ENCODE measurements at places on chromosomes 12 and 14.

- no peak for DNase-seq
Observed at GRCh38 chr12:25518512-25518911, 34.6 kb downstream of the LMNTD1 start.

- DNase-seq, result no peak
Observed at GRCh38 chr14:23530375-23531055, 21.1 kb downstream of the ZFHX2 start.

GRCh38 chr14:25908277-25909044 is 689.4 kb downstream of the NOVA1 start:
- no peak for DNase-seq

- DNase-seq, result no peak
Observed at GRCh38 chr14:89088530-89088929, 264.1 kb downstream of the TTC8 start.

DNA sequence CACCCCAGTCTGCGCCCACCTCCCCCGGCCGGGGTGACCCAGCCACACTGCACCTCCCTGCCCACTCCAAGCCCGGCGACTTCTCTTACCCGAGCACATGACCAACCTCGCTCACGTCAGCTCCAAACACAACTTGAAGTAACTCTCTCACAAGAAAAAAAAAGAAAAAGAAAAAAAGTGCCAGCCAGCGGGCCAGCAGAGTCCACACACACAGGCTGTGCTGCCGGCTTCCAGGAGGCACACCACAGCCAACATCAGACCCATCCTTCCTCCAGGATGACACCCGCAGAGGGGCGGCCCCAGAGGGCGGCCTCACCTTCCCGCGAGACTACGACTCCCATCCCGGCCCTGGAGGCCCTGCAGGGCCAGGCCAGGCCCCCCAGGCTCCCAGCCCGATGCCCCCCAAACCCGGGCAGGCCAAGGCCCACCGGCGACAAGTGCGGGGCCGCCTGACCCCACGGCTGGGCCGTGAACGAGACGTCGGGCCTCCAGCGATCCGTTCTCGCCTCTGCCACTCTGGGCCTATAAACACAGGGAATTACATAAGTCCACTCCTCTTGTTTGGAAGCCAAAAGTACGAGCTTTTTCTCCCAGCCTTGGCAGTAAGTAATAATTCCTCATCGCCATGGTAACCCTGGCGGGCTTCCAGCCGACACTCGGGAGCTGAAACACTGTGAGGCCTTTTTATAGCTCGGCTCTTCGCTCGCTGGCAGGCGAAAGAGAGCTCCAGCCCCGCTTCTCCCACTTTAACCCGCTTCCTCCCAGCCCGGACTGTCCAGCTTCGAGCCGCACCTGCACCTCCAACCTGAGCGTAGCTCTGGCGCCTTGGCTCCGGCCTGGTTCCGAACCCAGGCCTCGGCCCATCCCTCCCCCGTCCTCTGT is 49.1 kb downstream of the NCOR2 start:
- no peak for DNase-seq

DNA sequence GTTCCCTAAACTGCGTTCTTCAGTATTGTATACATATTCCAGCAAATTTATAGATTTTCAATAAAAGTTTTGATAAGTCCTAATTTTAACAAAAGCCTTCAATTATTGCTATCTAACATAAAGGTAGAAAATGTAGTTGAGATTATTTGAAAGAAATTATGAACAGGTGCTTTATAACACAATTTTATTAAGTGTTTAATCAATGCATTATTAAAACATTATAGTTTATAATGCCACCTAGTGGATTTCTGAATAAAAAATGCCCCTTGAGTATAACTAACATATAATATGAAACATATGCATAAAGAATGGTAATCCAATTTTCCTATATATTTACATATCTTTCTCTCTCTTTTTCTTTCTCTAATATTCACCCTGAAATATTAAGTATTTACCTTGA is 515.3 kb downstream of the SLC6A15 start:
- no peak for DNase-seq

- no peak for DNase-seq
Observed at GRCh38 chr12:20142956-20143355, 225.4 kb upstream of the PDE3A start.

GRCh38 chr14:68958553-68958952 is 20.5 kb downstream of the ACTN1 start:
- DNase-seq, result no peak

DNA sequence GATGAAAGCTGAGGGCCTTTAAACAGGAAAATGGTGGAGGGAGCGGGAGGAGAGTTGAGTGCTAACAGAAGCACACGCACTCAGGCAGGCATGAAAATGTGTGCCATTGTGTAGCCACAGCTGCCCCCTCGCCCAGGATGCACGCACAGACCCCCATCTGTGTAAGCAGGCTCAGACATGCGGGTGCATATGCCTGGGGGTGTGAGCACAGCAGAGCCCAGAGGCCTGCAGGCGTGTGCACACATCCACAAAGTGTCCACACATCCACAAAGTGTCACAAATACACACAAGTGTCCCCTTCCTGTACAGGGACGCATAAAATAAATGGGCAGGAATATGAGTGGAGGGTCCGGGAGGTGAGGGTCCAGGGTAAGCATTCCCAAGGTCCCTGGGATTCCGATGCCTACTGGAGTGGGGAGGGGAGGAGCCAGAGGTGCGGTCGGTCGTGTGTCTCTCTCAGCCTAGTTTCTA is 805 bp upstream of the KRT7 start:
- DNase-seq, result no peak

- no peak for DNase-seq
Observed at GRCh38 chr12:34033628-34034296, 11.5 kb downstream of the ALG10 start.

DNA sequence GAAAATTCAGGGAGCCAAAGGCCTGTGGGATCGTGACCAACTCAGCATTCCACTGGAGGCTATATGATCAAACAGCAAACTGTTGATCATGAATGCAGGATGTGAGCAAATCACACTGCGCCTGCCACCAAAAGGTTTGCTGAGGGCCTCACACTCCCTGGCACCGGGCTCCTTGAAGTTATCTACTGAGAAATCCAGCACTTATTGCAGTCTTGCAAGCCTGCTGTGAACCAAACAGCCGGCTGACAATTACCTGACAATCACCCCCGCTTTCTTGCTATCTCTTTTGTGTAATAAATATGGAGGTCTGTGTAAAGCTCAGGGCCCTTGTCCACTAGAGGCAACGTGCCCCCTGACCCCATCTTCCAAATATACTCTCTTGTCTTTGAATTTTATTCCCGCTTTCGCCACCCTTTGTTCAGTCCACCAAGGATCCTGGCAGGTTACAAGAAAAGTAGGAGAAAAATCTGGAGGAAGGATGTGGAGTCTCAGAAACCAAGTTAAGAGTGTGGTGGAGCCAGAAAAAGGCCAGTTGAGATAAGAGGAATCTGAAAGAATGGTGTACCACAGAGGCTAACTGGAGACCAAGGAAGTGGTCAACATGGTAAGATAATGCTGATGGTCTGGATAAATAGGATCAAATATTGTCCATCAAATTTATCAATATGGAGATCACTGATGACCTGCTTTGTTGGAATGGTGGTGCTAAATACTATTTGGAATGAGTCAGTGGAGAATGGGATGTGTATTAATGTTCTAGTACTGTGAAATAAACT is 229.2 kb downstream of the ALX1 start:
- no peak for DNase-seq

DNA sequence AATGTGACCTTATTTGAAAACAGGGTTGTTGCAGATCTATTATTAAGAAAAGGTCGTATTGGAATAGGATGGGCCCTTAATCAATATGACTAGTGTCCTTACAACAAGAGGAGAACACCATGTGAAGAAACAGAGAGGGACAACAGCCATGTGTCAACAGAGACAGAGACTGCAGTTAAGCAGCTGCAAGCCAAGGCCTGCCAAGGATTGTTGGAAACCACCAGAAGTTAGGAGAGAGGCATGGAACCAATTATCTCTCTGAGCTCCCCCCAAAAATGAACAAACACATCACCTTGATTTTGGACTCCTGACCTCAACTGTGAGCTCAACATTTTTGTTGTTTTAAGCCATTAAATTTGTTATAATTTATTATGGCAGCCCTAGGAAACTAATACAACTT is 214.6 kb upstream of the PRKD1 start:
- no peak for DNase-seq

DNA sequence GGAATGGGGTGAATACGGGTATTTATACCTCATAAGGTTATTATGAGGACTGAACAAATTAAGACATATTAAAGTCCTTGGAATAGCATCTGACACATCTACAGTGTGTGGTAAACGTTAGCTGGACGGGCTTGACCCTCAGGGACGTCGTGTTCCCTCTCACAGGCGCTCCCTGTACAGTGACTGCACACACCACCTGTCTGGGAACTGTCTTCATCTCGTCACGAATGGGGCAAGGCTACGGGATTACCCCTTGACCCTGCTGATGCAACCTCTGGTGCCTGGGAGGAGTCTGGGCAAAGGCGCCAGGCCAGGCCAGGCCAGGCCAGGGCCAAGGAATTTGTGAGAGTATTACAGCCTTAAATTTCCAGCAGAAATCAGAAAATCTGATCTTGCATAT is 191.1 kb downstream of the CALM1 start:
- no peak for DNase-seq

DNA sequence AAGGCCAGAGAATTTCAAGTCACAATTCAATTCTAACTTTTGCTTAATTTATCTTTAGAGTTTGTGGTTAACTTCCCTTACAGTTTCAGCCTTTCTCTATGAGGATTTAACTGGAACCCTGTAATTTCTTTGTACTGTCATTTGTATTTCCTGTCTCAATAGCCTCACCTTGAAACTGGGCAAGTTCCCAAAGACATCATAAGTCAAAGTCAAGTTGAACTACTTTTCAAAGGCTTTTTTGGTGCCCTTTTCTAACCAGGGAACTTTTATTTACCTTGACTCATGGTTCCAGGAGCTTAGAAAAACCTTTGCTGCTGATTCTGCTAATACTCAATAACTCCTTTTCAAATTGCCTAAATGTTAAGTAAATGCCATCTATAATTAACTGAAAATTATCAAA is 200.8 kb upstream of the KRR1 start:
- no peak for DNase-seq

GRCh38 chr12:105825141-105825540 is 313.6 kb downstream of the NUAK1 start:
- no peak for DNase-seq

- no peak for DNase-seq
Observed at GRCh38 chr12:20946732-20947131, 136.2 kb downstream of the SLCO1B3 start.

DNA sequence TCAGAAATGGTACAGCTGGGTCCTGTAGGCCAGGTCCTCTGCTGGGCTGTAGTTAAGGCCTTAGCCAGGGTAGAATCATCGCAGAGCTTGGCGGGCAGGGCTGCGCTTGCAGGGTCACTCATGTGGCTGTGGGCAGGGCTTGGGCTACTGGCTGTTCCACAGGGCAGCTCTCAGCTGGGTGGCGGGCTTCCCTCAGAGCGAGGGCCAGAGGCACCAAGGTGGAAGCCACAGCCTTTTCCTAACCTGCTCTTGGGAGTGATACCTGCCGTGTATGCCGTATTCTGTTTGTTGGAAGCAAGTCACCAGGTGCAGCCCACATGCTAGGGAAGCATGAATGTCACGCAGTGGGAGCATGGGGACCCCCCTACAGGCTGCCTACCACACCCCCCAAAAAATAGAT is 69.8 kb upstream of the RIN3 start:
- no peak for DNase-seq

- DNase-seq, result no peak
Observed at GRCh38 chr12:42962384-42962783, 372.8 kb upstream of the PRICKLE1 start.

GRCh38 chr12:124428136-124428791 is 133.4 kb downstream of the RFLNA start:
- no peak for DNase-seq

GRCh38 chr12:9378430-9378835 is 170.2 kb upstream of the PZP start:
- DNase-seq, result no peak

DNA sequence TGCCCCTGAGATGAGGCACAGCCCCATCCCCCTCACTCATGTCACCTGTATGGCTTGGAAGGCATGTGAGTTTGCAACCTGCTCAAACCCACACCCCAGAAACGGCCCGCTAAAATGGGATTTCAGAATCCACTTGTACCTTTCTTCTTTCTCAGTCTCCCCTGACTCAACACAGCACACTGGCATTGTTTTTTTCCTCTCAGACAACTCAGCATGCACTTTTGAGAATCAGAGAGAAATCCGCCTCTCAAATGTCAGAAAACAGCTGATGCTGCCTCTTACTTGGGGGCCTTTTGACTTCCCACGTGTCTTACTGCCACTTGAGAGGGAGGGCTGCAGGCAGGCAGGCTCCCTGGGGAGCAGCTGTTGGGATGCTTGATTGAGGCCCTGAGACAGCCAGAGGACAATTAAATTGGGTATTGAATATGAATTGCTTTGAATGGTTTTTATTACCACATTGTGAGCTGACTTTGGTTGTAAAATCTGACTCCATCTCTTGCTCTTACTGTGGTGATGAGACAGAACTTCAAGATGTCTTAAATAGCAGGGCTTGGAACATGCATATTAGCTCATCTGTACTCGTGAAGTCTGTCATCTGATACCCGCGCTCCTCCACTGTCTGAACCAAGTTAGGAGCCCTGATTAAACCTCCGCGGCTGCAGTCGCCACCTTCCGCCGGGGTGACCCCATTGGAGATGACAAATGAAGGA is 96.6 kb downstream of the APAF1 start:
- DNase-seq, result no peak

GRCh38 chr12:56247923-56248322 is 10.3 kb downstream of the ANKRD52 start:
- no peak for DNase-seq

GRCh38 chr12:22539055-22539454 is 5.3 kb downstream of the C2CD5 start:
- DNase-seq, result no peak

DNA sequence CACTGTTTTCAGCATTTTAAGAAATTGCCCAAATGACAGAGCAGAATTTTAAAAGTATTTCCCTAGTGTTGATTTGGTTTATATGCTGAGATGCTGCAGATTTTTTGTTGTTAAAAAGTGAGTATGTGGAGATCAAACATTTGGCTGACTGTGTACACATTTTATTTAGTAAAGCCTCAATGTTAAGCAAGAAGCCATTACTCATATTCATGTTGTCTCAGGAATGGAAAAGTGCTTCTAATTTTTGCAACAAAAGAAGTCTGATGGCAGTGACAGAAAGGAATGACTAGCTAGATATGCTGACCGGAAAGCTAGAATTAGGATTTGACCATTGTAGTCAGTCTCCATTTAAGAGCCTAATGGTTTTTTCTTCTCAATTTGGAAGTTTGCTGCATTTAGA is 22.5 kb downstream of the SLC38A6 start:
- no peak for DNase-seq

- DNase-seq, result no peak
Observed at GRCh38 chr14:71137536-71138447, 230.5 kb downstream of the PCNX1 start.

GRCh38 chr14:67602995-67603545 is 3.0 kb upstream of the PIGH start:
- DNase-seq, result no peak

GRCh38 chr14:45838597-45838996 is 585.6 kb upstream of the MIS18BP1 start:
- no peak for DNase-seq

GRCh38 chr12:65892841-65893251 is 68.6 kb downstream of the HMGA2 start:
- DNase-seq, result no peak

- DNase-seq, result no peak
Observed at GRCh38 chr14:92538412-92538985, 24.9 kb downstream of the RIN3 start.

GRCh38 chr12:104513681-104514080 is 56.9 kb downstream of the CHST11 start:
- no peak for DNase-seq

Data from stimulated activated CD8-positive, alpha-beta memory T cell treated with anti-CD3 and anti-CD28 coated beads, Interleukin-7, amount 100 ng/mL, for 48 hours (primary cell).